Amygdala (tissue), 56 donors: ENCODE measurements at places on chromosomes 7 and 10.

GRCh38 chr10:104146882-104147281, 24.9 kb downstream of the SFR1 start:
- no peak for DNase-seq

DNA sequence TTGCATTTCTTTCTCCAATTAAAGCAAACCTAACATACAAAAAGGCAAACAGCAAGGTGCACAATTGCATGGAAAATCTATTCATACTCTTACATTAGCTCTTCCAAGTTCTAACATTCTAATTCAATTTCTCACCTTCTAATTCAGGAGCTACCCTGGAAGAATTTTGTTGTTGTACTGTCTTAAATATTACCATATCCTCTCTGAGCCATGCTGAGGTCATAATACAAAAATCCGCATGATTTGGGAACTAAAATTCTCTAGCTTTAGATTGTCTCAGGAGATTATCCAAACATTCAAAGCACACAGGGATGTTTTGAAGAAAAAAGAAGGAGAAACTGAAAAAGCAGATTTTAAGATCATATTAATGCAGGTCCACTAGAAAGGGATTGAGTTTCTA, 229.9 kb downstream of the KIAA1217 start:
- no peak for DNase-seq

DNA sequence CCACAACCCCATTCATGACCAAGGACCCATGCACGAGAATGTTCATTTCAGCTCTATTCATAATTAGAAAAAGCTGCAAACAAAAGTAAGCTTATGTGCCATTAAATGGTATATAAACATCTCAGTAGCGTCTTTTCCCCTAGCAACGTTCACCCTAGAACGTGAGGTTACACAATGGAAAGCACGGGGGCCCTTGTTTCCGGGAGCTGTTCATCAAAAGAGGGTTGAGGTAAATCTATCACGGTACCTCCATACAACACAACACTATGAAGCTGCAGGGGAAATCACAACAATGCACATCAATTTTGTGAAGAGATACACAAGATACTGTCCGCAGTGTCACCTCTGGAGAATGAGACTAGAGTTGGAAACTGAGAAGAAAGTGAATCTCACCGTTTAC, 80.9 kb upstream of the DDC start:
- no peak for DNase-seq

GRCh38 chr7:49926720-49927119, 153.3 kb downstream of the VWC2 start:
- no peak for DNase-seq

- no peak for DNase-seq
These were observed 228.4 kb upstream of the DGKB start for GRCh38 chr7:15130666-15131541.

DNA sequence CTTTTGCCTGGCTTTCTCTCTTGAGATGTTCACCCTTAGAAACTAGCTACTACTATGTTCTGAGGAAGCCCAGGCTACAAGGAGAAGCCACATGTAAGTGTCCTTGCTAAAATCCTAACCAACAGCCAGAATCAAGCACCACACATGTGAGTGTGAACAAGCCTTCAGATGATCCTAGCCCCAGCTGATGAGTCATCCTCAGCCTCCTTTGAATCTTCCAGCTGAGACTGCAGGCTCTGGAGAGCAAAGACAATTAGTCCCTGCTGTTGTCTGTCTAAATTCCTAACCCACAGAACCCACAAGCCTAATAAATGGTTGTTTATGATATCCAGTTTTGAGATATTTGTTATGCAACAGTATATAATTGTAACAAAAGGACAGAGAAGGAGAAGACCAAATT, 92.8 kb upstream of the TAC1 start:
- DNase-seq: no peak

DNA sequence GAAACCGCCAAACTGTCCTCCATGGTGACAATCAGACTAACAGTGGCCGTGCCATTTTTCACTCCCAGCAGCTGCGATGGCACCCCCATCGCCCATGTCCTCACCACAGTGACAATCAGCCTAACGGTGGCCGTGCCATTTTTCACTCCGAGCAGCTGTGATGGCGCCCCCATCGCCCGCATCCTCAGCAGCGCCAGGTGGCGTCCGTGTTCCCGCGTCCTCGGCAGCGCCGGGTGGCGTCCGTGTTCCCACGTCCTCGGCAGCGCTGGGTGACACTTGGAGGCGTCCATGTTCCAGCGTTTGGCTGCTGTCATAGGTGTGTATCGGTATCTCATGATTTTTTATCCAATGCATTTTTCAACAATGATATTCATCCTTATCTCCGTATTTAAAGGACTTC, 267.3 kb downstream of the PTPRN2 start:
- no peak for DNase-seq

- DNase-seq: no peak
These were observed 39.4 kb downstream of the CHST15 start for GRCh38 chr10:124053971-124054370.

DNA sequence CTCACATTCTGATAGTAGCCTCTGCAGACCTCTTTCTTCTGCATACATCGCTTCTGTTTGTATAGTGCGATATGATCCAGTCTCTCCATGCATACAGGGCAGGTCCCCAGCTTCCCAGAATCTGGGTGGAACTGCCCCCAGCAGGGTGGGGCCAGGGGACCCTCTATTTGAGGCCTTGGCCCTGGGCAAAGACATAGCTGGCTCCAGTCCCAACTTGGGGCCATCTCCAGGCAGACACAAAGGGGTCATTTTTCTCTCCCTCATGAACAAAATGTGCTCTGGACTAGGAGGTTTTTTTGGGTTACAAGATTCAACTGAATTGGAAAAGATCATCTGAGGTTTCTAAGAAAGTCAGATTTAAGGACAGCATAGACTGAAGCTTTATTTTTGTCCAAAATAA, 21.1 kb upstream of the HSPA12A start:
- no peak for DNase-seq

GRCh38 chr7:137302081-137302480, 41.5 kb downstream of the PTN start:
- DNase-seq: no peak

- no peak for DNase-seq
These were observed 155.8 kb upstream of the LANCL2 start for GRCh38 chr7:55209366-55209765.

DNA sequence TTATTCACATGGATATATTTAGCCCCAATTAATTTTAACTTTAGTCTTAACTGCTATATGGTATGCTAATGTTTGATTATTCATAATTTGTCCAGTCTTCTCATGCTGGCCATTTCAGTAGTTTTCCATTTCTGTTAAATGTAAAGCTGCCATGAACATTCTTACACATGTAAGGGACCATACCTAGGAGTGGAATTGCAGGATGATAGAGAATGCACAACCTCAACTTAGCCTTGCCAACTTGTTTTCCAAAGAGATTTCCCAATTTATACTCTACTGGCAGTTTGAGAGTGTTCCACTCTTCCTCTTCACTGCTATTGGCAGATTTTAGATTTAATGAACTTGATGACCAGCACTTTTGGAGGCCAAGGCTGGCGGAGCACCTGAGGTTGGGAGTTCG, 68.2 kb downstream of the FANK1 start:
- no peak for DNase-seq

DNA sequence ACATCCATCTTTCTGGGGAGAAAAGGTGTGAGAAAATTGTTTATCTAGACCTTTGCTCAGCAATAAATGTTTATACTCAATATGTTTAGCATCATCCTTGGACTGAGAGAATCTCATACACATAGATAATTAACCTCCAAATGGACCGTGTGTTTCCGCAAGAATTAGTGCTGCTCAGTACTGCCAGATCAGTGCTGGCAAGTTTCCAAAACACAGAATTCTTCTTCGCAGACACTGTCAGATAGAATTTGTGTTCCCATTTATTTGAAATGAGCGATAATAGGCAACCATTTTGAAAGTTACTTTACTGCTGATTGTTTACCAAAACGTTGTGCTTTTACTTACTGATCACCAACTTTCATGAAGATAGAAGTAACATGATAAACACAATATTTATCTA, 33.7 kb downstream of the STAMBPL1 start:
- no peak for DNase-seq

- DNase-seq: no peak
These were observed 14.8 kb downstream of the TRPV6 start for GRCh38 chr7:142870566-142871259.

DNA sequence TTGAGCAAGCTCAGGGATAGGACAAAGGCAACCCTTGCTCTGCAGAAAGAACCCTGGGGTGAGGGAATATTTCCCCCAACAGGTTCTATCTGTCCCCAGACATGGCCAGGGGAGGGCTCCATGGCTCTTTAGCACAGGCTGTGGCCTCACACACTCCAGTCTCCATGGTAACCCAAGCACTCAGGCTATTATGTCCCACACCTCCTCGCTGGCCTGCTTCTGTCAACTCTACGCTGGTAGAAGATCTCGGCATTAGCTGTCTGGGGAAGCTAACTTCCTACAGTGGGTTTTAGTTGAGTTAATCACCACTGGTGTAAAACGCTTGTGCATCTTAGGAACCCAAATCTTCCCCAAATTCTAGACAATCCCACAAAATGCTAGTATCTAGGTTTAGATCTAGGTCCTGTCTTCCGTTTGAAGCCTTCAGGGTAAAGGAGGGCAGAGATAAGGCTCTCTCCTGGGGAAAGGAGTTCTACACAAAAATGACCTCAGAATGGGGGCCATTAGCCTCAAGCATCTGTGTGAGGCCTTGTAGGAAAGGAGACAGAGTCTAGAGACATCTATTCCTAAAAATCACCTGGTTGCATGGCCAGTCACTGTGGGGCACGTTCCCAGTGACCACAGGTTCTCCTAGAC, 36.7 kb upstream of the SLIT1 start:
- no peak for DNase-seq

DNA sequence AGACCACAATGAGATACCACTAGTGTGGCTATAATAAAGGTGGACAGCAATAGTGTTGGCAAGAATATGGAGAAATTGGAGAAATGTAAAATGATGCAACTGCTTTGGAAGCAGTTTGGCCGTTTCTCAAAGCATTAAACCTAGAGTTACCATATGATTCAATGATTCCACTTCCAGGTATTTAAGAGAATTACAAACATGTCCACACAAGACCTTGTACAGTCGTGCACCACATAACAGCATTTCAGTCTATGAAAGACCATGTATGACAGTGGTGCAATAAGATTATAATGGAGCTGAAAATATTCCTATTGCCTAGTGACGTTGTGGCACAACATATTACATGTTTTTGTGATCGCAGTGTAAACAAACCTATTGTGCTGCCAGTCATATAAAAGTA, 29.6 kb downstream of the CCDC172 start:
- DNase-seq: no peak

DNA sequence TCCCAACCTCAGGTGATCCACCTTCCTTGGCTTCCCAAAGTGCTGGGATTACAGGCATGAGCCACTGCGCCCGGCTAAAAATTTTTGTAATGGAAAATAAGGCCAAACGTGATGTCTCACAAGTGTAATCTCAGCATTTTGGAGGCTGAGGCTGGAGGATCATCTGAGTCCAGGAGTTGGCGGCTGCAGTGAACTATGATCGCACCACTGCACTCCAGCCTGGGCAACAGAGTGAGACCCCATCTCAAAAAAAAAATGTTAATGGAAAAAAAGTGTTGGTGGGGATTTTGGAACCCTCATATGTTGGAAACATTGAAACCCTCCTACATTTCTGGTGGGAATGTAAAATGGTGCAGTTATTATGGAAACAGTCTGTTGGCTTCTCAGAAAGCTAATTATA, 2.7 kb upstream of the SRPK2 start:
- no peak for DNase-seq

- DNase-seq: no peak
These were observed 651 bp upstream of the SKAP2 start for GRCh38 chr7:26865094-26865388.

DNA sequence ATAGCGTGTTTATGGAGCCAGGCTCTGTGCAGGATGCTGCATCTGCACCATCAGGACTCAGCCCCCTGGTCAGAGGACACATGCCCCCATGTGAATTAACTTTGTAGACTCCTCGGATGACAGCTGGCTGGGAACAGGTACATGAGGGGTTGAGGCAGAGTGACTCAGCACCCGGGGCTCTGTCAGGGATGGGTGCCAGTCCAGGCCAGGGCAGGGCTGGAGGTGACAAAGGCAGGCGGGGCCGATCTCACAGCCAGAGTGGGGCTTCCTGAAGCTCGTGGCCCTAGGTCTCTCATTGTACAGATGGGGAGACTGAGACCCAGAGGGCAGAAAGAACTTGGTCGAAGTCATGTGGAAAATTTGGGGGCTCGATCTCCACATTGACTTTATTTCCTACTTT, 35.3 kb upstream of the PCBD1 start:
- DNase-seq: no peak

DNA sequence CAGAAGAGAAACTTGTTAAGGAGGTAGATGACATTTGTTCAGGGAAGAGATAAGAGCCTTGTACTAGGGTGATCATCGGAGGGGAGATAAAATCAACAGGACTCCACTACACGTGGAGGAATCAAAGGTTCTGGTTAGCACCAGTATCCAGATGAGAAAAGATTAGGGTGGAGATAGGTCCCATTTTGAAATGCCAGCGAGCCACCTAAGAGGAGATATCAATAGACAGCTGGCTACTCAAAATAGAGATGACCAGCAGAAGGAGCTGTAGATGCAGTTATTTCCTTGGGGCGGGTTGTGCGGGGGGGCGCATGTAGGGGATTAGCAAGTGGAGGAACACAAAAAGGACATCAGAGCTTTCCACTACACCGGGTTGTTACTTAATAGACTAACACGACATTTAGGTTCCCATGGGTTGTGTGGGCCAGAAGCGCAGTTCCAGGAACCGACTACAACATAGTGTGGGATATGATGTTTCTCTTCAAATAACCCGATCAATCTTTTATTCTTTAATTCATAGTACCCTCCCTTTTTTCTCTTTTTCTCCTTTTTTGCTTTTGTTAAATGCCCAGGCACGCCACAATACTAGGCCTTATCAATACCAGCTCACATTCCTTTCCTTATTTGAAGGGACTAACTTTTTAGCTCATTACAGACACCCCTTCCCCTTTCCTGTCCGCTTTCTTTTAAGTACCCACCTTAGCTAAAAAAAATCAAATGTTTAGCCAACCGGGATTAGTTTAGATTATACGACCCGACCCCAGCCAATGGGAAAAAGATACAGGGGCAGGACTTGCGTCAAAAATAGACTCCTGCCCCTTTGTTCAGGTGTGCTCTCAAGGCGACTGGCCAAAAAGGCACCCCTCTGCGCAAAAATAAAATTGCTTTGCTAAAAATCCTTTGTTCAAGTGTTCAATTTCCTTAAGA, 2.0 kb upstream of the KIF11 start:
- peak; percentile 17 for DNase-seq

- DNase-seq: peak; percentile 95
These were observed at the start of the genes CNPY4 and TAF6 for GRCh38 chr7:100119072-100119969. TSS of gene CNPY4 (plus strand) at chr7:100119634. CDS start at chr7:100119745, 111 bp downstream. TSS of gene TAF6 (minus strand) at chr7:100119358. CDS start at chr7:100114209, 5,149 bp downstream.

GRCh38 chr7:144713850-144714249, 122.0 kb downstream of the TPK1 start:
- DNase-seq: no peak

- DNase-seq: no peak
These were observed 10.1 kb downstream of the PAPOLB start for GRCh38 chr7:4851459-4852422.
